Ovary (tissue), 10 donors: ENCODE measurements at places on chromosomes 5 and 9. TPM values are rescaled to one million over a fixed set of nuclear protein-coding genes. Genes with fewer than 3 reads are reported as not detected.

The ANKDD1B gene
- 0.79 TPM for total RNA-seq

The DNAJB5 gene
- total RNA-seq: 9.6 TPM

The TYRP1 gene
- not detected for total RNA-seq

The LRRC70 gene
- total RNA-seq: 2.8 TPM

The COL27A1 gene
- 7.2 TPM for total RNA-seq

The ERMP1 gene
- 11.5 TPM for total RNA-seq

The CREB3 gene
- total RNA-seq: 38.0 TPM

The PLCXD3 gene
- total RNA-seq: 44.4 TPM

The SLC46A2 gene
- total RNA-seq: not detected

The CDH18 gene
- not detected for total RNA-seq

The PNPLA7 gene
- 15.2 TPM for total RNA-seq

The ARSB gene
- total RNA-seq: 7.6 TPM

The GPR151 gene
- total RNA-seq: not detected

The SCGB3A1 gene
- 2.1 TPM for total RNA-seq

The HTR1A gene
- total RNA-seq: 2.7 TPM

The ACTL7A gene
- not detected for total RNA-seq

The ACOT12 gene
- total RNA-seq: not detected

The TRPM3 gene
- total RNA-seq: 4.6 TPM

The CCDC187 gene
- 2.0 TPM for total RNA-seq

The SLC36A2 gene
- total RNA-seq: not detected
